ENCODE measurements at places on chromosomes 3 and 15. TPM values are rescaled to one million over a fixed set of nuclear protein-coding genes. Genes with fewer than 3 reads are reported as not detected.

GRCh38 chr3:39641274-39641673, 168.1 kb upstream of the MYRIP start:
- no peak for DNase-seq

SPESP1 gene
- total RNA-seq, result not detected

RAB27A gene
- total RNA-seq, result 0.63 TPM

- peak; percentile 9 for DNase-seq
Observed at GRCh38 chr3:111681661-111682426, 86.7 kb upstream of the ZBED2 start.

All from HT-29 (cell line).